Esophagus mucosa (tissue), 1 donor: ENCODE measurements at places on chromosomes 7 and 10. TPM values are rescaled to one million over a fixed set of nuclear protein-coding genes. Genes with fewer than 3 reads are reported as not detected.

DNA sequence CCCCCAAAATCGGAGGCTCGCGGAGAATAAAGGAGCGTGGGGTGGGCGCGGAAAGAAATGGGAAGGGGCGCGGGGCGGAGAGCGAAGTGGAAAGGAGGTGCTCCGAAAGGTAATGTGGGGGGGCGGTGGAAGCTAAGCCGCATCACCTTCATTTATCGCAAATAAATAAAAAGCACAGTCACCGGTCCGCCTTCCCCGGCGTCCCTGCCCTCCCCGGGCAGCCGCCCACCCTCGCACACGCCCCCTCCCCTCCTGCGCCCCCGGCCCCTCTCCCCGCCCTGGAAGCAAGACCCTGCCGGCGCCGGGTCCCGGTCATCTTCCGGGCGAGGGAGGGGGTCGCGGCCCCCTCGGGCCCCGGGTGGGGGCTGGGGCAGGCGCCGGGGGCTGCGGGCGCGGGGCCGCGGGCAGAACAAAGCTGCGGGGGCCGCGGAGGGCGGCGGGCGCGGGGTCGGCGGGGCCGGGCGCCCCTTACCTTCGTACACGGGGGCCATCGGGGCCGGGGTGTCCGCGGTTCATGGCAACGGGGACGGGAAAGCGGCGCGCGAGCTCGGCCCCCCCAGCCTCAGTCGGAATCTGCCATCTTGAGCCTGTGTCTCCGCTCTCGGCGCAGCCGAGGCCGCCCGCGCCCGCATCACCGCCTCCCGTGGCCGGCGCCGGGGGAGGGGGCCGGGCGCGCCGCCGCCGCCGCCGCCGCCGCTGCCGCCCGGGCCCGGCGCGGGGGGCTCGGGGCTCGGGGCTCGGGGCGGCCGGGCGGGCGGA, 486 bp downstream of the HIPK2 start:
- no peak for ATAC-seq

DNA sequence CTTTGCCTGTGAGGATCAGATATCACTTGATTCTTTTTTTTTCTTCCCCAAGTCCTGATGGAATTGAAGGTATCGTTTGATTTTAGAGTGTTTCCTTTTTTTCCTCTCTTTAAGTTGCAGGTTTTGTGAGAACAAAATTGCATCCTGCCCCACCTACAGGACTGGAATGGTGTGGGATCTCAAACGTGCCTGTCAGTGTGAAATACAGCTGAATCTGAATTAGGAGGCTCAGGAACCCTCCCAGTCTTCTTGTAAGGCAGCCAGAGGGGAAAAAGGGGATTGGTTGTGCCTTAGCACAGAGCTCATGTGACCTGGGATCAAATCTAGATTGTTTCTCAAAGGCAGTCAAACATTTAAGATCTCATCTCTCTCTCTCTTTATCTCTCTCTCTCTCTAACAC, 32.7 kb upstream of the KLHL7 start:
- no peak for ATAC-seq

DNA sequence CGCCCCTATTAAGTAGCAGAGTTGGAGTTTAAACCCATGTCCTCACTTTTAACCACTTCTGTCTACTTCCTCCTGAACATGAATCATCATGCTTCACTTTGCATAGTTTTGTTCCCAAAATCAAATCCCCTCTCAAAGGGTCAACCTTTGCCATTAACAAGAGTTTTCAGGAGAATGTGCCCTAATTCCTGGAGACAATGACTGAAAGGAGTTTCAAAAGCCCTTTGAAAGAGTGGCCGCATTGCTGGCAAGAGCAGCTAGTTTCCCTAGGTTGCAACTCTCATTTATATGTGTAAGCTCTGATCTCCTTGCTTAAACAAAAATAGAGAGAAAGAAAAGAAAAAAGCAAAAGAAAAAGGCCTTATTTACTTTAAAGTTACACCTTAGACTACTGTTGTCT, 9.2 kb downstream of the LGI1 start:
- no peak for ATAC-seq

DNA sequence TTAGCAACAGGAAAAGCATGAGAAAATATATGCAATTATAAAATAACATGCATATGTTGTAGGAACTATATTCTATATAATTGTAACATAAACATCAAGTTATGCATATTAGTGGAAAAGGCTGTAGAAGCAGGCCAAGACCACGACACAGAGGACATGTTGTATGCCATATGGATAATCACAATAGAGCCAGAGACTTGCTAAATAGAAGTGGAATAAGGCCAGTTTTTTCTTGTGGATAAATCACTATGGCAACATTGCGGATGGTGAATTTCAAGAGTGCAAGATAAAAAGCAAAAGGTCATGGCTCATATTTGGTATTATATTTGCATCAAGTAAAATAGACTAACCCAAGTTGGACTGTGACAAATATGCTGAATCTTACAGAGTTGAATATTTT, 93.0 kb downstream of the PCDH15 start:
- no peak for ATAC-seq

DNA sequence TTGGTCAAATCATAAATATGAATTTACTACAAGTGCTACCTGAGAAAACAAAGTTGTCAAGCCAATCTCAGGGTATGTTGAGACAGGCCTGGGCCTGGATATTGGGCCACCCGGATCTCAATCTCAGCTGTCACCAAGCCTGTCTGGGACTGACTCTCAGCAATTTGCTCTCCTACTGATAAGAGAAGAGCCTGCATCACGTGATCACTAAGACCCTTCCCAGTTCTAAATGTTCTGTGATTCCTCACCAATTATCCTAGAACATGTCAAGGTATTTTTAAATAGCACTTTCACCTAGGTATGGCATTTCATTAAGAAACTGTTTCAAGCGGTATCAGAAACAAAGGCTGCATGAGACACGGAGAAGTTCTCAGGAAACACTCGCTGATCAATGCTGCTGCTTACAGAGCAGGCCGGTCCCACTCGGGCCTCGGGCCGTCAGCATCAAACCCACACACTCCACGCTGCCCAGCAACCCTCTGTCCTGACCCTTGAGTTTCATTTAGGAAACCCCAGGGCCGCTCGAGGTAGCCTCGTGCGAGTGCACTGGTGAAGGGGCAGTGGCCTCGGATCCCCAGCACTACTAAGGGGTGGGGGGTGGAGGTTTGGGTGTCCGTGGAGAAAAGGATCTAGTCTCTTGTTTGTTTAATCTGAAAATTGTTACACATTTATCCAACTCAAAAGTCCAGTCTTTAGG, 4.1 kb downstream of the KLF6 start:
- no peak for ATAC-seq

DNA sequence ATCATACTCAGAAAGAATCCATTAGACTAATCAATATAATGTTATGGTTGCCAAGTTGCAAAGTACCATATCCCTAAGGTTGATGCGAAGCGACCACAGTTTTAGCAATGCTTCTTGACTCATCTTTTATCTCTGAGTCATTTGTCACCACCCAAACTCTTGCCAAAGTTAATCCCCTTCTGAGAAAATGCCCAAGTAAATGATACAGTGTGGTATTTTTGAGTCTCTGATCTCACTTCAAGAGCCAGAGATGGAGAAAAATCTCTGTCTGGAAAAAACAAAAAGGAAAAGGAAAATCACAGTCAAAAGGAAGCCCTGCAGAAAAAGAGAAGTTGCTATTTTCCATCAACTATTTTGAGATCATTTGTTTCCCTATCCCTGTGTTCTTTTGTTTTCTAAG, 26.7 kb upstream of the OTUD1 start:
- ATAC-seq, result no peak

- ATAC-seq, result peak; percentile 58
Measured at GRCh38 chr7:65269150-65269856, 104.4 kb upstream of the ZNF92 start.

DNA sequence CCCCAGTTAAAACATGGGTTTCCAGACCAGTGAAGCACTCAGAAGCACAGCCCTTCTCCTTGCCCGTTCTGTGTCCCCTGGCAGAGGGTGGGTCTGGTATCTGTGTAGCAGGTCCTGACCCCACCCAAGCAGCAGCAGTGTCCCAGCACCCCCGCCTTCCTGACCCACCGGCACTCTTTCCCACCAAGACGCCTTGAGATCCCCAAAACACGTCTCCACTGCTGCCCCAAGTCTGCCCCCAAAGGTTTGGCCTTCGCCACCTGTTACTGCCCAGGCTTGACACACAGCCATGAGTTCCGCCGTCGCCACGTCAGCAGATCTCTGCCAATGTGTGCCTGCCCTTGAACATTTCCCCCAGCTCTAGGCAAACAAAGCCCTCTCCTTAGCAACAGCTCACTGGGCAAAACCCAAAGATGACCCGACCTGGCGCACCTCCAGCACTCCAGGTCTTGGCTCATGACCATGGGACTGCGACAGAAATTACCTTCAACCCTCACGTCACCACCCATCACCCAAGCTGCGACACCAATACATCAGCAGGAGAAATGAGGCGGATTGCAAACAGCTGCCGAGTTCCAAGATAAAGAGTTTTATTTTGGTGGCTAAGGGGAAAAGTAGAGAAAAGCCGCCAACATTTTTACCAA, 75.6 kb downstream of the CTBP2 start:
- ATAC-seq, result no peak

GRCh38 chr7:136247211-136247610, 270.1 kb upstream of the MTPN start:
- no peak for ATAC-seq

DNA sequence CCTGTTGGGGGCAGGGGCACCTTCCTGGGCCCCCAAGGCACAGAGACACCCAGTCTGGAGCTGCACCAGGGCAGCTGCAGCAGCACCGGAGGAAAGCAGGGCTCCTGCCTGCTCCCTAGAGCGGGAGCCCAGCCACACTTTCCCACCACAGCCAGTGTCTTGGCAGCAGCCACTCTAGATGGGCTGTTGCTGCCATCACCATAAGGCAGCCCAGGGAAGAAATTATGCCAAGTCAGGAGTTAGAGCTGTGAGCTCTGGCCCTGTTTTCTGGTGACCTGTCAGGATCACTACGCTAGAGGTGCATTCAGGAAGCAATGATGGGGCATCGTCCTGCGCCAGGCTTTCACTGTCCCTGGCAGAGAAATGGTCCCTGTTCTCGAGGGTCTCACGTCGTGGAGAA, 38.0 kb upstream of the ZNRF2 start:
- ATAC-seq, result no peak

The KIF20B gene
- 21.0 TPM for total RNA-seq

GRCh38 chr7:36627836-36628235, 96.5 kb downstream of the AOAH start:
- ATAC-seq, result no peak
